ENCODE measurements at places on chromosomes 16 and 17.
A peak's percentile ranks its signal among the peaks of the same experiment; 100 is the strongest.

GRCh38 chr16:48347980-48348379 is 37.2 kb downstream of the SIAH1 start:
- no peak for DNase-seq

GRCh38 chr17:40936437-40936971 is 942 bp downstream of the KRT23 start:
- DNase-seq = peak; percentile 39

- no peak for DNase-seq
These were observed 1.5 kb upstream of the OSGIN1 start for GRCh38 chr16:83951544-83951943.

DNA sequence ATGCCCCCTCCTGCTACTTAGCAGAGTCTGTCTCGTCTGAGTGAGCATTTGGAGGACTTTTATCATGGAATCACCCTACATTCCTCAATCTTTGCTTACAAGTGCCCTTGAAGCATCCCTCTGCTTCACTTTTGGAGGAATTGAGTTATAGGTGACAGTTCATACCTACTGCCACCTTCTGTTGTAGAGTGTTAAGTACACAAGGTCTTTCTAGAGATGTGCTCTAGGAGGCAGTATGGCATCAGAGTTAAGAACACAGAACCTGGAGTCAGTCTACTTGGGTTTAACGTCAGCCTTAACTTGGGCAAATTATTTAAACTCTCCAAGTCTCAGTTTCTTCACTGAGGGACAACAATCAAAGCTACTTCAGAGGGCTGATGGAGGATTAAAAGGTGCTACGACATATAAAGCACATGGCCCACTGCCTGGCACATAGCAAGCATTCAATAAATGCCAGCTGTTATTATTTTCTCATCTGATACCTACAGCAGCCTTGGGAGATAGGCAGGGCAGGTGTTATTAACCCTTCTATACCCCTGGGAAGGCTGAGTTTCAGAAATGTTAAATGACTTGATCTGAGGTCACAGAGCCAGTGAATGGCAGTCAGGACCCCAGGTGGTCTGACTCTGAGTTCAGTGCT is 62.2 kb downstream of the UTP18 start:
- peak; percentile 16 for DNase-seq

GRCh38 chr16:81469183-81469677 is 24.6 kb downstream of the CMIP start:
- no peak for DNase-seq

DNA sequence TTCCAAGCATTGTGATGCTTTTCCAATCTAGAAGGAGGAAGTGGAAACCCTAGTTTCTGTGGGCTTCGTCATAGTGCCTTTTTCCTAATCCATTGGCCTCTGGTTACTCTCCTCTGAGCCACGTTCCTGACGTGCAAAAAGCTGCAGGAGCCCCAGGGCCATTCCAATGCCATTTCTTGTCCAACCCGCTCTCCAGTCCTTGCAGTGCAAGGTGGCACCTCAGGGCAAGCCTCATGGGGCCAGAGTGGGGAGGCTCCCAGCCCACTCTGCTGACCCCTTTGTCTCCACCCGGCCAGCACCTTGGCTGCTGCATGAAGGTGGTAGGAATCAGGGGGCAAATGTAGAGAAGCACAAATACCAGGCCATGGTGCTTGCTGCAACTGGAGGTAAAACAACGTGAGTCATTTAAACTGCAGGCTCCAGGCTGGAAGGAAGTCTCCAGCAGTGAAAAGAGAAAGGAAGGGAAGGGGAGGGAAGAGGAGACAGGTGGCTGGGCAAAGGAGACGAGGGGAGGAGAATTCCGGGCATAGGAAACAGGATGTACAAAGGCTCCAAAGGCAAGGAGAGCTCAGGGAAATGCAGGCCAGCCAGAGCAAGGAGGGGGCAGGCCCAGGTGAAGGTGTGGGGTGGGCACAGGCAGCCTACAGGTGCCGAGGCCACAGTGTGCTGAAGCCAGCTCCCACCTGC is 168.2 kb upstream of the TNRC6C start:
- no peak for DNase-seq

DNA sequence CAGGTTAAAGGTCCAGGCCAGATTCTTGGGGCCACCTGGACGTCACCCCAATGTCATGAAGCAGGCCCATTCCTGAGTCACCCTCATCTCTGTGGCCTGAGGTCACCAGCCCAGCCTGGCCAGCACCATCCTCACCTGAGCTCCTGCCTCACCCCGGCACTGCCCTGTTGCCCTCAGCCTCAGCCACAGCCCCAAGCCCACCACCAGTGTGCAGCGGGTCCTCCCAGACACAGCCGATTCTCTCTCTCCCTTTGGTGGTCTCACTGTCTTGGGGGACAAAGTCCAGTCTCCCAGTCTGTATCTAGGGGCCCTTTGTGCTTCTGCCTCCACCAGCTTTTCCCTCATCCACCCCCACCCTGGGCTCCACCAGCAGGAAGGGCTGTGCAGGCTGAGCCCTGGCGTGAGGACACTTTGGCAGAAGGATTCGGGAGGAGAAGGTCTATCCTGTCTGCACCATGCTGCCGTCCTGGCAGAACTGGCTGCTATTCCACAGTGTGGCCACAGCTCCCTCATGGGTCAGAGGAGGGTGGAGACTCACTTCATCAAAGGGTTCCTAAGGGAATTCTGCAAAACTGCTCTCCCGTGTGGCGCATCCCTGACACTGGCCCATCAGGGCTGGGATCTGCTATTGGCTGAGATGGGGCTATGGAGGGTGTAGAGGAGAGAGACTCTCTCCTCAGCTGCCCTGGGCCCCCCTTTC is 64.3 kb downstream of the PRMT7 start:
- DNase-seq = no peak

DNA sequence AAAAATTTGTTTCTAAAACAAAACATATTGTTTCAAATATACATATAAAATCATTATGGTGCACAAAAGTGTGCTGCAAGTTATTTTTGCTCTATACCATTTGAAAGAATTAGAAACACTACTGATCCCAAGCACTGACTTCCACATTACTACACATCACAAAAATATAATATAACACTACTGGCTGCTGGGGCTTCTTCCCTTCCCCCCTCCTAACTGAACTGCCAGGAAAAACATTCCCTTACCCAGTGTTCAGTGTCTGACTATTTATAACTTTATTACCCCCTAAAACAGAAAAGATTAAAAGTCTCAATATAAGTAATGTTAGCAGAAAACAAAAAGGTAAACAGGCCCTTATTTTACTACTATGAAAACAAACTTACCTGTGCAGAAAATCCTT is 36.9 kb downstream of the GPATCH8 start:
- no peak for DNase-seq

DNA sequence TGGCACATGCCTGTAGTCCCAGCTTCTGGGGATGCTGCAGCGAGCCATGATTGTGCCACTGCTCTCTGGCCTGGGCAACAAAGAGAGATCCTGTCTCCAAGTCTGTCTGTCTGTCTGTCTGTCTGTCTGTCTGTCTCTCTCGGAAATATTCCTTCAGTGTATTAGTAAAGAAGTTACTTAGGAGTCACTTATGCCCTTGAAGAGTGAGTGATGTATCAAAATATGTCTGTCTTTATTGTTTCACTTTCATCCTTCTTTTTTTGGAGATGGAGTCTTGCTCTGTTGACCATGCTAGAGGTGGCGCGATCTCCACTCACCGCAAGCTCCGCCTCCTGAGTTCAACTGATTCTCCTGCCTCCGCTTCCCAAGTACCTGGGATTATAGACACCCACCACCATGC is 410.5 kb downstream of the WWOX start:
- DNase-seq = no peak

- no peak for DNase-seq
These were observed 107.4 kb upstream of the TOM1L1 start for GRCh38 chr17:54793271-54793670.

- no peak for DNase-seq
These were observed 262.7 kb downstream of the SNX29 start for GRCh38 chr16:12239226-12239625.

DNA sequence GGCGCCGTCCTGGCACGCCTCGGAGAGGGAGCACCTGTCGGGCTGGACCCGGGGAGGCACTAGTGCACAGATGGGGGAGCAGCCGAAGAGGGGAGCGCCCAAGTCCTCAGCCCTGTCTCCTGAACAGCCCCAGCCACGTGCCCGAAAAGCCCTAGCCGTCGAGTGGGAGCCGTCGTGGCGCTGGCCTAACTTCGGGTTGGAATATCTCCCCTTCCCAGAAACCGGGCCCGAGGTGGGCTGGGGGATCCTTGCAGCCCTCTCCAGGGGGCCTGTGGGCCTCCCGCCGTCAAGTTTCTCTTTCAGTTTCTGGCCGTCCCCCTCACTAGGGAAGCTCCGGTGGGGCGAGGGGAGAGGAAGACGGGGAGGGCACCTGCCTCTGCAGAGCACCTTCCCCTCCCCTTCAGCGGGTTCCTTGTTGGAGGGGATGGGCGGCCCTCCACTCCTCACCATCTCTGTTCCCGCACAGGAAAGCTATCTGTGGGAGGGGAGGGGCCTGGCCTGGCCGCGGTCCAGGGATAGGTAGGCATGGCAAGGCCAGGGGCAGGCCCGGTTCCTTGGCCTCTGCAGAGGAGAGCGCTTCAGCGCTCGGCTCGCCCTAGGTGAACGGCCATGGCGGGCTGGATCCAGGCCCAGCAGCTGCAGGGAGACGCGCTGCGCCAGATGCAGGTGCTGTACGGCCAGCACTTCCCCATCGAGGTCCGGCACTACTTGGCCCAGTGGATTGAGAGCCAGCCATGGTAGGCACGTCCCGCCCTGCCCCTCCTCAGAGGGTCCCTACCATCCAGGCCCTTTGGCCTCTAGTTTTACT is 709 bp downstream of the STAT5A start:
- DNase-seq = no peak

- DNase-seq = no peak
These were observed 77.0 kb upstream of the CA10 start for GRCh38 chr17:52235516-52235915.

DNA sequence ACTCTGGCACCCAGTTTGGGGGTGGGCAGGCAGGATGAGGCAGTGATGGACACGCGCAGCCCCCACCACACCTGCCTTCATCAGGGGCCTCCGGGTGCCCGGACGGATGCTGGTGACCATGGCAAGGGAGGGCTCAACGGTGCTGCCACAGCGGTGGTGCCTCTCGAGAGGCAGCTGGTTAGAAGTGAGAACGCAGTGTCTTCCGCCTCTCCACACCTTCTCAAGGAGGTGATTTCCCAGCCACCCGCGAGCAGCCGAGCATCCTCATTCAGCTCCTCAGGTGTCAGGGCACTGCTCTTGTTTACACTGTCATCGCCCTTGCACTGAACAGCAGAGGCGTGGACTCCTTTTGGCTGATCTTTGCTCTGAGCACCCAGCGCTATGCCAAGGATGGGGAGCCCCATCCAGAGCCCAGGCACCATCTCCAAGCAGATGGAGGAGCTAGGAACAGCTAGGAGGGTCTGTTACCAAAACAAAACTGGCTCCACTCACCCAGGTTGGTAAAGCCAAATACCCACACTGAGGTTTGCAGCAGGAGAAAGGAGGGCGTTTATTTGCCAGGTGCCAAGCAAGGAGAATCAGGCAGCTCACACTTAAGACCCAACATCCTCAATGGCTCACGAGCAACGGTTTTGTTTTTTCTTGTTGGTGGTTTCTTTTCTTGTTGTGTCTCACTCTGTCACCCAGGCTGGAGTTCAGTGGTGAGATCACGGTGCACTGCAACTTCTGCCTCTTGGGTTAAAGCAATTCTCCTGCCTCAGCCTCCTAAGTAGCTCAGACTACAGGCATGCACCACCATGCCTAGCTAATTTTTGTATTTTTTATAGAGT is 174.3 kb upstream of the TNRC6C start:
- no peak for DNase-seq

DNA sequence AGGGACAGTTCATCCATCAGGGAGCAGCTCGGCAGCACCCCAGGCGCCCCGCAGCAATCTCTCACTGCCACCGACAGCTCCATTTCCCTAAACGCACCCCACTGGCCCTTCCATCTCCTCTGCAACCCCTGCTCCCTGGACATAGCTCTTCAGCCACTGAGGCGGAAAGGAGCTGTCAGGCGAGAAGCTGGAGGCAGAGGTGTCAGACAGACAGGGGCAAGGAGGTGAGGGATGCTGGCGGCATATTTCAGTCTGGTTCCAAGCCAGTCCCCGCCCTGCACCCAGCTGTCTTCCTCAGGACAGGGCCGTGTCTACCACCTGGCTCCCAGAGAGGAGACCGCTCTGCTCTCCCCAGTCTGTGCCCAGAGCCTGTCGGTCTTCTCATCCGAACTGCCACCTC is 9.7 kb downstream of the ACLY start:
- DNase-seq = no peak

- DNase-seq = no peak
These were observed 115.9 kb downstream of the ANKRD11 start for GRCh38 chr16:89374393-89374960.

GRCh38 chr17:82297280-82297713 is 20.1 kb downstream of the CD7 start:
- DNase-seq = no peak

GRCh38 chr16:1282324-1282973 is 26.6 kb downstream of the TPSD1 start:
- DNase-seq = no peak

DNA sequence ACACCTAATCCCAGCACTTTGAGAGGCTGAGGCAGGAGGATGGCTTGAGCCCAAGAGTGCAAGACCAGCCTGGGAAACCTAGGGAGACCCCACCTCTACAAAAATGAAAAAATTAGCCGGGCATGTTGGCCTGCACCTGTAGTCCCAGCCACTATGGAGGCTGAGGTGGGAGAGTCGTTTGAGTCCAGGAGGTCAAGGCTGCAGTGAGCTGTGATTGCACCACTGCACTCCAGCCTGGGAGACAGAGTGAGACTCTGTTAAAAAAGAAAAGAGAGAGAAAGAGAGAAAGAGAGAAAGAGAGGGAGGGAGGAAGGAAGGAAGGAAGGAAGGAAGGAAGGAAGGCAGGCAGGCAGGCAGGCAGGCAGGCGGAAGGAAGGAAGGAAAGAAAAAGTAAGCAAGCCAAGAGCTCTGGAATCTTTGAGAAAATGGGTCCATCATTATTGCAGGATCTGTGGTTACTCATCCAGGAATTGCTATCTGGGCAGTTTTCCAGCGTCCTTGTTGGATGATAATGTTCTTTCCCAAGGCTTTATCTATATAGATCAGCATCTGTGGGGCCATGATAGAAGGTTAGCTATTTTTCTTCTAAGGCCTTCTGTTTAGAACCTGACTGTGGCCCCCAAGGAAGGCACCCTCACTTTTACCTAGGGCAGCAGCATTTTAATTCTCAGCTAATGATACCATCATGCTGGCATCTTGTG is 533.2 kb upstream of the CDH5 start:
- DNase-seq = no peak

- peak; percentile 66 for DNase-seq
These were observed 6.7 kb downstream of the SMIM5 start for GRCh38 chr17:75639771-75640555.

GRCh38 chr16:56967733-56968132 is 6.0 kb downstream of the CETP start:
- no peak for DNase-seq

DNA sequence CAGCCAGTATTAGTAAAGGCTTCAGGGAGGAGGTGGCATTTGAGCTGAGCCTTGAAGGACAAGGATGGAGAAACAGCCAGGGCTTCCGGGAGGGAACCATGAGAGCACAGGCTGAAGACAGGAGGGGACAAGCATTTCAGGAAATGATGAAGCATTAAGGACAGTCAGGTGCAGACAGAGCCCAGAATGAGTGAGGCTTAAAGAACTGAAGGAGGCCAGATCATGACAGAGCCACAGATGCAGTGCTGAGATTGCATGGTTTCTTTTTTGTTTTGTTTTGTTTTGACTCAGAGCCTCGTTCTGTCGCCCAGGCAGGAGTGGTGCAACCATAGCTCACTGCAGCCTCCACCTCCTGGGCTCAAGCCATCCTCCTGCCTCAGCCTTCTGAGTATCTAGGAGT is 211.5 kb downstream of the SOX9 start:
- no peak for DNase-seq

GRCh38 chr17:35849469-35850348 is 19.0 kb downstream of the HEATR9 start:
- peak; percentile 37 for DNase-seq

- DNase-seq = no peak
These were observed 12.8 kb upstream of the ADCY7 start for GRCh38 chr16:50253514-50253910.

Measured in large intestine (tissue), 12 donors.